ENCODE measurements at places on chromosomes 4 and X.
A peak's percentile ranks its signal among the peaks of the same experiment; 100 is the strongest.

DNA sequence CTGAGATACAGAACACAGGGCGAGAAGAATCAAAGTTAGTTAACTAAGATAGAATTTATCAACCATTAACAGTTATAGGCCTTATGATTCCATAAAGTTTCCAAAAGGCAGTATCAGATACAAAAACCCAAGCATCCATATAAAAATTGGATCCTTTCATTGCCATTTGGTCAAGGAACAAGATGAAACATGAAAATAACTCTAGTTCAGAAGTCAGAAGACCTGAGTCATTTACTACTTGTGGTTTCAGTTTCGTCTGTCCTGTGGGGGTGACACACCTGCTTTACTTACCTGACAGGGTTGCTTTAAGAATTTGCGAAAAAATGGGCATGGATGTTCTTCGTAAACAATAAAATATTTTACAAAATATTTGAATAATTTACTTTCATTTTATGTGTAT, 130.8 kb downstream of the ANAPC10 start:
- no peak for DNase-seq

GRCh38 chrX:35726176-35726575, 72.0 kb upstream of the MAGEB16 start:
- DNase-seq: peak; percentile 48

GRCh38 chr4:17206829-17207801, 304.8 kb downstream of the QDPR start:
- no peak for DNase-seq

- DNase-seq: no peak
Measured at GRCh38 chr4:71872767-71873415, 89.0 kb upstream of the GC start.

DNA sequence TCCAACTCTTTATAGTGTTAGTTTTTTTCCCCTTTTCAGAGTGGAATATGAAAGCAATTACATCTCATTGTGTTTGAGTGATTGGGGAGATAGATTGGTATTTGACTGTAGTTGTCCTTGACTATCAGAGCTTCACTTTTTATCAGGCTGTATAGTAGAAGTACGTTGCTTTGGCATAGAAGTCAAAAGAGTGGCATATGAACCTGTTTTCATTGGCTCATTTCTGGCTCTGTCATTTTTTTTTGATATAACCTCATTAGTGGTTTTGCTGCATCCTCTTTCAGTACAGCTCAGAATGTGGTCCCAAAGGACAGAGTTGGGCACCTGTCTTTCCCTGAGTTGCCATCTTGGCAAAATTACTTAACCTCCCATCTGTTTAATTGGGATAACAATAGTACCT, 1.4 kb downstream of the TMA16 start:
- DNase-seq: peak; percentile 44
